ENCODE measurements at places on chromosomes 11 and 22.

DNA sequence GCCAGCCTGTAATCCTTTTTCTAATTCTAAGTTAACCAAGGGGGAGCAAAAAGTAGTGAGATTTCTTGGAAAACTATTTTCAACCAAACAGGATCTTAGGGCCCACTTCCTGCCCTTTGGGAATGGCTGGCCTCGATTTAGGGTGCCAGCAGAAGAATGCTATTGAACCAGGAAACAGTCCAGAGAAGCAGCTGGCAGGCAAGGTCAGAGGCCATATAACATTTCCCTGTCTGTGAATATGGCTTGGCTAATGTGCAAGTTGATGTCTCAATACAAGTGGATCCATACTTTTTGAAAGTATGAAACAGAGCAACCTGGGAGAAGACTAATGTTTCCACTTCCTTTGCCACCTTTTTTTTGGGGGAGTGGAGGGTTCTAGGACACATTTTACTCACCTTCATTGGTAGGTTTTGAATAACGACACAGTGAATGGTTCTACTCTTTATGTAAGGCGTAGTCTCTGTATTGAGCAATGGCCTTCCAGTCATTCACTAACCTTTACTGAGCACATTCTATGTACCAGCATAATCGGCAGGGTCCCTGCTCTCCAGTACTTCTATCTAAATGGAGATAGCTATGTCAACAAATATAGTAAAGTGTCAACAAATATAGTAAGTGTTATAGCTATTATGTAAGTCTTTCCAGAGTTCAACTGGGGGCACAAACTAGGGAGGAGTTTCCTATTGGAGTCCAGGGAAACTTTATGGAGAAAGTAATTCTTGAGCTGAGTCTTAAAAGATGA lies 34.2 kb upstream of the RRM1 start:
- no peak for DNase-seq

DNA sequence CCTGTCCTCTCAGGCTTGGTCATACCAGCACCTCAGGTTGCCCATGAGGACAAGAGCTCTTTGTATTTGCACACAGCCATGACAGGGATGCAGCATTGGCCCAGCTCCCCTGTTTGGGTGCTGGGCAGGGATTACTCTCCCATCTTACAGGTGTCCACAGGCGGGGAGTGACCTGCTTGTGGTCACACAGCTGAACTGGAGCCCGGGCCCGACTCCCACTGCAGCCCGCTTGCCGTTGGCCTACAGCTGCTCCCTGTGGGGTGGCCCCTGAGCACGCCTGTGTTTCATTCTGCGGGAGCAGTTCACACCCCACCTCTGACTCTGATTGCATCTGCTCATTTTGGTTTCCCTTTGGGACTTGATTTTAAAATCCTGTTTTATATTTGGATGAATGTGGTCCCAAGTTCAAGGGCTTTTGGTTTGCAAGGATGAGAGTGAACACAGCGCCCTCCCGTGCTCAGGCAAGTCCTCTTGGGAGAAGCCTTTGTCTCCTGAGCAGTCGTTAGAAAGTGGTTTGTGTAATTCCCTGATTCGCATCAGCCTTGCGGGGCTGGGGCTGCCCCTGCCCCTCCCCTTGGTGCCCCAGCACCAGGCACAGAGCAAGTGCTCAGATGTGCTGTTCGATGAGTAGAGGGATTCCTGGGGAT lies 9.3 kb downstream of the PICK1 start:
- no peak for DNase-seq

GRCh38 chr22:21760640-21761039 lies 25.0 kb upstream of the YPEL1 start:
- peak; percentile 65 for DNase-seq

DNA sequence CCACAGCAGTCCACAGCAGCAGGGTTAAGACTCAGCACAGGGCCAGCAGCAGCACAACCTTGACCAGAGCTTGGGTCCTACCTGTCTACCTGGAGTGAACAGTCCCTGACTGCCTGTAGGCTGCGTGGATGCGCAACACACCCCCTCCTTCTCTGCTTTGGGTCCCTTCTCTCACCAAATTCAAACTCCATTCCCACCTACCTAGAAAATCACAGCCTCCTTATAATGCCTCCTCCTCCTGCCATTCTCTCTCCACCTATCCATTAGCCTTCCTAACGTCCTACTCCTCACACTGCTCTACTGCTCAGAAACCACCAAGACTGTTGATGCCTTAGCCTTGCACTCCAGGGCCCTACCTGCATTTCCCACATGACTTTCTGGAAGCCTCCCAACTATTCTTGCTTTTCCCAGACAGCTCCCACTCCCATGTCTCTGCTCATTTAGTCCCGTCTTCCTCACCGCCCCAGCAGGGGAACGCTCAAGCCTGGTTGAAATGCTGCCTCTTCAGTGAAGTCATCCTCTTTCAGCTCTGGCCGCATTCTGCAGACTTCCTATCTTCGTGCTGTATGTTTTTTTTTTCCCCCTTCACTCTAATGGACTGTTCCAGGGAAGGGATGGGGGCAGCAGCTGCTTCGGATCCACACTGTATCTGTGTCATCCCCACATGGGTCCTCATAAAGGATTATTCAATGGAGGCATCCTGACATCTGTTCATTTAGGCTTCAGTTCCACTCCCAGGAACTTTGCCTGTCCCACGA lies 3.3 kb downstream of the IL18BP start:
- DNase-seq: no peak

DNA sequence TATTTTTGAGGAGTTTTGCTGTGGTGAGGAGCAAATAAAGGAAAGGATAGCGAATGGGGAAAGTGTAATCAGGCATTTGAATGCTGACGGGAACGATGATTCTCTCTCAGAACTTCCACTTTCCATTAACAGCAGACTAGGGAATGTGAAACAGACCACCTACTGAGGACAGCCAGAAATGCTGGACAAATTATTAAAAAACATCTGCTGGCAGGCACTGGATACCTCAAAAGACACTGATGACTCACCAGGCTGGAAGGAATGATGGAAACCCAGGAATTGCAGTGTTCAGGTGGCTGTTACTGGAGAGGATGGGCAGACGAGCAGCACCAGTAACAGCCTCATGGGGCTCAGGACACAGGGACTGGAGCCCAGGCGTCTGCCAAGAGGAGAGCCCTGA lies 33.4 kb downstream of the PLA2G6 start:
- DNase-seq: peak; percentile 27

DNA sequence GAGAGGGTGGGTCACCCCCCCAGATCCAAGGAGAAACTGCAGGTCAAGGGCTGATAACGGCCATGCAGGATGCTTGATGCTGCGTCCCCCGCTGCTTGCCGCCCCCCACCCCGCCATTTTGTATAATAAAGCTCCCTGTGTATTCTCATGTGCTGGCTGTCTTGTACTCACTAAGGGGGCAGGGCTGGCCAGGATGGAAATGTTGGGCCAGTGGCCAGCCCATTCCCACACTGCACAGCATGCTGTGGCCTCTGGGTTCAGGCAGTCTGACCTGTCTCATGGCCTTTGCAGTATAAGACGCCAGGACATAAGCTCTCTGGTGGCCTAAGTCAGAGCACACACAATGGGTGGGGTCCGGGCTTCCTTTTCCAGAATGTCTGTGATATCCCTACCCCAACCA lies 421 bp upstream of the PRR33 start:
- no peak for DNase-seq

DNA sequence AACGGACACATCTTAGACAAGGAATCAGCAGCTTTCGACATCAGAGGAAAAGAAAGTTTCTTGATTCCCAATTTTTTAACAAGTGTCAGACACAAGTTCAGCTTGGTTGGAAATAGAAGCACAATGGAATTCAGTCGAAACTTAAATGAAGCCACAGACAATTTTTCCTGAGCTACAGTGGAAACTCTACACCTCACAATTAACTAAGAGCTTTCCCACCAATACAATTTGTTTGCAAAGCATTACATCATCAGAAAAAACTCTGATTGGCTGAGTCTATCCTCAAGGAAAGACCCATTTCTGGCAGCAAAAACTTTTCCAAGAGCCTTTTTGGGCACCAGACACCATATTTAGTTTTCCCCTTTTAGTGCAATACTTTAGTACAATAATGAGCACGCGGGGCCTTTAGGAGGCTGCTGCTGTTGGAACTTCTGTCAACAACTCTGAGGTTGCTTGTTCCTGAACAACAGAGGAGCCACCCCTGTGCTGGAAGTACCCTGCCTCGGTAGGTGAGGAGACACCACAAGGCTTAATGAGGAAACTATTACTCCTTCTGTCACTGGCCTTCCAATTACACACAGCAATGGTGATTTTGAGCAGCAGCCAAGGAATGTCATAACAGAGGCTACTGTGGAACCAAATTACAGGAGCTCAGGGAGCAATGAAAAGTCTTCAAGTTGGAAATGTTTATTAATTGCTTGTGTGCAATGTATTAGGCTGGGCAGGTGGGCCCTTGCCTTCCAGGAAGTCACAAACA lies 61.9 kb upstream of the BARX2 start:
- DNase-seq: peak; percentile 8

GRCh38 chr11:67356864-67357561 lies 3.7 kb upstream of the POLD4 start:
- DNase-seq: no peak

DNA sequence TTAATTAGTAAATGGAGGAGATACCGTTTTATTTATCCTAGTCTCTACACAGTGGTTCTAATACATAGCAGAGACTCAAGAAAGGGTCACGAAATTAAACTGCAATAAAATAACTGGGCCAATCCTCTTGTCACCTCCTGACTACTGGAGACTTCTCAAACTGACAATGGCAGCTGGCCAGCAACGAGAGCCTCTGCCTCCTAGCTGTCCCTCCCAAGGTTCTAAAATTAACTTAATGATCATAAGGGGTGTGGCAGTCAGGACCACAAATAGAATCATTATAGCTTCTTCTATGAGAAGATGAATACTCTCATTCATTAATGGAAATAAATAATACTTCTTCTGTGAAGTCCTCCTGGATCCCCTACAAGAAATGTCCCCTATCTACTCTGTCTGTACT lies 63.8 kb upstream of the APOA1 start:
- DNase-seq: no peak

DNA sequence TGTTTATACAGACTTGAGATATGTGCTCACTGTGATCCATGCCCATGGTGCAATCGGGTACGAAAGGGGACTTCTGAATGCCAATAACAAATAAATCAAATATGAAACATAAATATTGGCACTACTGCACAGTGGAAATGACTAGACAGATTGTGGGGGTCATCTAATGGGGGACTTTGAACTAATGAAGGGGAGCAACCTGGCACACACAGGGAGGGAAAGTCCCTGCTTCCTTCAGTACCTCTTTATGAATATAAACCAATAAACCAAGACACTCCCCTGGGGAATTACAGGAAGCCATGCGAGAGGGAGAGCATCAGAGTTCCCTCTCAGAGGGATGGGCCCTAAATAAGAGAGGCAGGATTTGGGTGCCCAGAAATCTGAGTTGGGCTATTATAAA lies 21.1 kb downstream of the MIF start:
- DNase-seq: no peak

GRCh38 chr11:13852481-13852880 lies 110.0 kb upstream of the SPON1 start:
- DNase-seq: no peak

- DNase-seq: peak; percentile 25
Observed at GRCh38 chr11:48170241-48171233, 46.1 kb upstream of the OR4B1 start.

- no peak for DNase-seq
Observed at GRCh38 chr11:1207401-1208143, 15.3 kb upstream of the MUC5B start.

- no peak for DNase-seq
Observed at GRCh38 chr11:6405052-6405667, 13.7 kb downstream of the APBB1 start.

DNA sequence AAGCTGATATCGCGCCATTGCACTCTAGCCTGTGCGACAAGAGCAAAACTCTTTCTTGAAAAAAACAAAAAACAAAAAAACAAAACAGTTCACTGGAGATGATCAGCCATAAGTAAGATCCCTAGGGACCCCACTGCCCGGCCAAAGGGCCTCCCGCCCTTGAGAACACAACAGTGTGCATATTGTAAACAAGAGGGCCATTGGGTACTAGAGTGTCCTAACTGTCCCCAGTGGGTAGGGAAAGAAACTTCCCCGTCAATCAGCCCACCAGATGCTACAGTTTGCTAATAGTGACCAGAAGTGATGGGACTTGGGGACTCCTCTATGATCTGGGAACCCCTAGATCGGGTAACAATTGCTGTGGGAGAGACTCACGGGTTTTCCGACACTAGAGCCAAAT lies 3.7 kb upstream of the ACY3 start:
- DNase-seq: no peak

- no peak for DNase-seq
Observed at GRCh38 chr11:45897556-45897955, 9.5 kb downstream of the FREY1 start.

DNA sequence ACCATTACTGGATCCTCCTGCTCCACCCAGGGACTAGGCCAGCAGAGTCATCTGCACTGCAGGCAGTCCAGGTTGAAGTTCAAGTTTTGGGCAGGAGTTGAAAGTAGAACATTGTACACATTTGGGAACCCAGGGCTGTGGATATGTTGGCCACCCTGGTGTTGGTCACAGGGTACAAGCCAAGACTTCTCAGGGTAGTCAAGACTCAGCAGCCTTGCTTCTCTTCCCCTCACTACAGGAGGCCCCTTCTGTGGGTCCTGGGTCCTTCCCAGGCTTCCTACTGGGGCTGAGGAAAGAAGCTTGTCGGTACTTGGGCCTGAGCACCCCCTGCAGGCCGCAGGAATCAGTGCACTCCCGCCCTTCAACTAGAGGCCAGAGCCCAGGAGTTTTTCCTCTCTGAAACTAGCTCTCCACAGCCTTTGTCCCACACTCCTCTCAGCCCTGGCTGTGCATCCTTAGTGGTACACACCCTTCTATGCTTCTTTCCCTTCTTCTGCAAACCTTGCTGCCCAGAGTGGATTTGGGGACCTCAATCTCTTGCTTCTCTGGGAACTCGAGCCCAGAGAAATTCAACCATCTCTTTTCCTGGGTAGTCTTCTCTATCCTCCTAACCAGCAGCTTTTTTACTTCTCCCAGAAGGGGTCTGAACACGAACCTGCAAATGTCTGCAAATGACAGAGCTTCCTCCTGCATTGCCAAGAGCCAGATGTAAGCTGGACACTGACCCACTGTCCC lies 2.6 kb upstream of the HPX start:
- no peak for DNase-seq

- no peak for DNase-seq
Observed at GRCh38 chr11:87463486-87464102, 425.9 kb downstream of the TMEM135 start.

DNA sequence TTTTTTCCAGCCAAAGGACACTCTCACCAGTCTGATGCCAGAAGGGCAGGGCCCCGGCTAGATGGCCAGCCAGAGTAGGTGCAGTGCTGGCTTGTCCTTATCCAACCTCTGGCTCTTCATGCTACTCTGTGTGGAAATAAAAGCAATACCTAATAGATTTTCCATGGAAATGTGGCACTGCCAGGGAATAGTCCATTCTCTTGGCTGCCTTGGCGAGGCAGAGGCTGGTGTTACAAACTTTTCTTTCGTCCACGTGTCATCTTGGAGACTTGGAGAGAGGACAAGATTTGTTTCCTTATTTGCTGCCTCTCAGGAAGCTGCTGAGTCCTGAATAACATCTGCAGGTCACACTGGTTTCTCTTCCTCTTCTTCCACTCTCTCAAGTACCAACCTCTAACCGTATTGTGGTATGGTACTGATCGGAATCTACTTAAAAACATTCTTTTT lies 17.2 kb upstream of the C1QTNF4 start:
- no peak for DNase-seq

GRCh38 chr22:26981541-26981940 lies 324.2 kb downstream of the MIAT start:
- DNase-seq: no peak

- no peak for DNase-seq
Observed at GRCh38 chr11:47136327-47136726, 40.4 kb downstream of the ARFGAP2 start.

All from AG09309 (cell line).